Lung (tissue), 17 donors: ENCODE measurements at places on chromosomes 13 and 19.

- H3K4me1 ChIP-seq, result peaks cover 36% of the 10 kb centered on the region
- no peaks in the 10 kb centered on the region for H3K36me3 ChIP-seq
- no peak for DNase-seq
- no peak overlapping the region for H3K27ac ChIP-seq
Observed at GRCh38 chr19:47511681-47512080, 3.2 kb downstream of the NAPA start.

- H3K4me3 ChIP-seq, result no peak overlapping the region
- H3K27ac ChIP-seq, result no peak overlapping the region
- H3K4me1 ChIP-seq, result no peaks in the 10 kb centered on the region
- peak; percentile 57 for DNase-seq
- no peaks in the 10 kb centered on the region for H3K27me3 ChIP-seq
Observed at GRCh38 chr19:28577233-28577632, 635.7 kb downstream of the UQCRFS1 start.

GRCh38 chr13:104553896-104554295 lies 1487.7 kb upstream of the SLC10A2 start:
- H3K27me3 ChIP-seq, result no peaks in the 10 kb centered on the region
- H3K4me1 ChIP-seq, result peaks cover 4% of the 10 kb centered on the region
- no peaks in the 10 kb centered on the region for H3K36me3 ChIP-seq
- H3K4me3 ChIP-seq, result no peak overlapping the region
- no peak overlapping the region for H3K27ac ChIP-seq

DNA sequence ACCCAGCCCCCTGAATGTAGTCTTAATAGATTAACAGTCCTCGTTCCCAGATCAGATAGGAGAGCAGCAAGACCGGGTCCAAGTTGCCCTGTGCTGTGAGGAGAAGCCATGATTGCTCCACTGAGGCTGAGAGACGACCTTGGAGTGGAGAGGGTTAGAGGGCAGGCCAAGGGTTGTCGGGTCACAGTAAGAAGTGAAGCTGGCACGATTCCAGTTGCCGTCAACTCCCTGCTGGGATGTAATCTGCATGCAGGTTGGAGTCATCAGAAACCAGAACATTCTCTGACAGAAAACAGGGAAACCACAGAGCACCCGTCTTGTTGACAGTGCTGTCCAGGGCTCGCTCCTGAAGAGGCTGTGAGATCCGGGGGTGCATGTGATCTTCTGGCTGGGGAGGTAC lies 19.0 kb upstream of the ATP11A start:
- H3K4me3 ChIP-seq, result no peak overlapping the region
- no peak overlapping the region for H3K27ac ChIP-seq
- DNase-seq, result no peak

DNA sequence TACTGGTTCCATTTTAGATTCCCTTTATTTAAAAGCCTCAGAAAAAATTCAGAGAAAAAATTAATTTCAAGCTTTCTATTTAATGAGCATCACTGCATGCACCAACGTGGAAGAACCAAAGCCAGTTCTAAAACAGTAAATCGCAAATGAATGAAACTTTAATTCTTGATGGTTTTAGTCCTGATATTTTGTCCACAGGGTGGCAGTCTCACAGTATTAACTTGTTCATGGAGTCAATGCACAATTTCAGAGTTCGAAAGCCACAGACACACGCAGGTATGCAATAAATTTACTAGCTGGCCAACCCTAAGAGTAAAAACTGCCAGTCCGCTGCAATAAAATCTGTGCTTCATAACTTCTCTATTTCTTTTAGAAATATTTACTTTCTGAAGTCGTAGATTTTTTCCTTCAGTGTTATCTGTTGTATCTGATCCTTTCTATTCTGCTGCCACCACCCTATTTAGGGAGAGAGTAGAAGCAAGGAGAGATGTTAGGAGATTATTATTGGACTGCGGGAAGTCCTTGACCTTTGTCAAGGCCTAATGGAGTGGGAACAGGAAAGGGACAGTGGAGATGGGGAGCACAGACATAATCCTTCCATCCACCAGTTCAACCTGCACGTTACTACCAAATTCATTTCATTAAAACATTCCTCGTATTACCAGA lies 7.0 kb upstream of the WBP4 start:
- H3K36me3 ChIP-seq, result peaks cover 3% of the 10 kb centered on the region
- no peak overlapping the region for H3K4me3 ChIP-seq
- peak; percentile 60 for DNase-seq
- no peak overlapping the region for H3K27ac ChIP-seq
- H3K27me3 ChIP-seq, result no peaks in the 10 kb centered on the region
- H3K4me1 ChIP-seq, result peaks cover 11% of the 10 kb centered on the region

- H3K4me1 ChIP-seq, result no peaks in the 10 kb centered on the region
- no peak overlapping the region for H3K27ac ChIP-seq
- DNase-seq, result no peak
- H3K27me3 ChIP-seq, result no peaks in the 10 kb centered on the region
Observed at GRCh38 chr19:31671411-31672035, 322.3 kb upstream of the TSHZ3 start.

GRCh38 chr13:100566543-100566942 lies 22.0 kb downstream of the GGACT start:
- no peaks in the 10 kb centered on the region for H3K4me1 ChIP-seq
- H3K27me3 ChIP-seq, result no peaks in the 10 kb centered on the region
- DNase-seq, result no peak
- H3K4me3 ChIP-seq, result no peak overlapping the region
- H3K27ac ChIP-seq, result no peak overlapping the region

DNA sequence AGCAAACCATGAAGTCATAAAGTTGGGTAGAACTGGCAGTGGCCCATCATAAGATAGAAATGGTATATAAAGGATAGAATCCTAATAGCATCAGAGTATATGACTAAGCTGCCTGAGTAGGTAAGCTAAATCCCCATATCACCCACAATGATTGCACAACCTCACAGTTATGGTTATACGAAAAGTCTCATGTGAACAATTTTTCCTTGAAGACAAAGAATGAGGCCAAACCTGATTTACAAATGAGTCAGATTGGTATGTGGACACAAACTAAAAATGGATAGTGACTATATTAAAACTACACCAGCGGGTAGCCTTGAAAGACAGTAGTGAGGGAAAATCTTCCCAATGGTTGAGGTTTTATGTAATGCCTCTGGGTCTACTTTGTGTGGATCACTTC lies 40.9 kb upstream of the UFM1 start:
- no peaks in the 10 kb centered on the region for H3K27me3 ChIP-seq
- no peak overlapping the region for H3K4me3 ChIP-seq
- no peak overlapping the region for H3K27ac ChIP-seq
- no peaks in the 10 kb centered on the region for H3K4me1 ChIP-seq

DNA sequence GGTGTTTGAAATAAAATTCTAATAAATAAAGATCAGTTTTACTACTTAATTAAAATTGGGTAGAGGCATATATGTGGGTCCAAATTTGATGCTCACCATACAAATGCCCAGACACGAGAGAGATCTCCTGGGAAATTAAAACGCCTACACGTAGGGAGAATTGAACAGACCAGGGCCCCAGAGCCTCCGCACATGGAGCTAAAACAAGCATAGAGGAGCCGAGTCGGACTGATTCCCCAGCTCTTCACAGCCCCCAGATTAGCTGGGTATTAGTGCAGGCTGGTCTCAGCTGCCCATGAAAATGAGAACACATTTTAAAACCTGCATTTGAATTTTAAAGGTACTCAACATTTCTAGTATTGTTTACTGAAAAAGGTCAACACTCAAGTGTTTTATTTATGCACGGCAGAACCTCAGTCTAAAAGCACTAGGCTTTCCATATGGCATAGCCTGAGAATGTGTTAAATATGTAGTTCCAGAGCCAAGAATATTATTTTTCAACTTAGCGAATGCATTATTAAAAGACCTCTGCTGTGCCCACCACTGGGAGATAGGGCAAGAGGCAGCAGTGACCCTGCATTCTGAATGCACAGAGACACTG lies 344.8 kb downstream of the ENOX1 start:
- no peaks in the 10 kb centered on the region for H3K36me3 ChIP-seq
- H3K4me3 ChIP-seq, result no peak overlapping the region
- H3K27ac ChIP-seq, result no peak overlapping the region
- H3K4me1 ChIP-seq, result peaks cover 6% of the 10 kb centered on the region

GRCh38 chr13:93227280-93227877 lies 772 bp downstream of the GPC6 start:
- no peaks in the 10 kb centered on the region for H3K27me3 ChIP-seq
- DNase-seq, result peak; percentile 77
- no peaks in the 10 kb centered on the region for H3K36me3 ChIP-seq
- H3K4me3 ChIP-seq, result peak overlapping the region; percentile 53
- no peaks in the 10 kb centered on the region for H3K4me1 ChIP-seq

DNA sequence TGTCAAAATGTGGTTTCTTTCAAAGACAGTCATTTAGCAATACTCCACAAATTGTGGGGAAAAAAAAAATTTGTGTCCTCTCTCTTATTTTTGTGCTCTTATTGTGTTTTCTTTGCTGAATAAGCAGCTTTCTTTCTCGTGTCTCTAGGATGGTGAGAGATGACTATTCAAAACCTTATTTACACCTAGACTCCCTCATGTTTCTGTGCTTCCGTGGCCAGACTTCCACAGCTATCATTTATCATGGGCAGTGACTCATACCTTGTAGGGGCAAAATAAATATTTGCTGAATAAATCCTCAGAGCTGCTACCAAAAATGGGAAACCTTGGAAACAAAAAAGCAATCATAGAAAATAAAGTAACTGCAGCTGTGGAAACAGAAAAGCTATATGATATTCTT lies 204.9 kb upstream of the MIR17HG start:
- H3K4me3 ChIP-seq, result no peak overlapping the region
- no peak overlapping the region for H3K27ac ChIP-seq
- H3K4me1 ChIP-seq, result no peaks in the 10 kb centered on the region
- no peak for DNase-seq
- H3K36me3 ChIP-seq, result no peaks in the 10 kb centered on the region

- no peak overlapping the region for H3K27ac ChIP-seq
- no peak for DNase-seq
- no peak overlapping the region for H3K4me3 ChIP-seq
- peaks cover 53% of the 10 kb centered on the region for H3K36me3 ChIP-seq
- no peaks in the 10 kb centered on the region for H3K27me3 ChIP-seq
Observed at GRCh38 chr13:111289251-111289650, 31.2 kb upstream of the TEX29 start.

- no peak overlapping the region for H3K4me3 ChIP-seq
- DNase-seq, result no peak
- no peak overlapping the region for H3K27ac ChIP-seq
Observed at GRCh38 chr13:22372261-22372660, 701.4 kb downstream of the FGF9 start.

DNA sequence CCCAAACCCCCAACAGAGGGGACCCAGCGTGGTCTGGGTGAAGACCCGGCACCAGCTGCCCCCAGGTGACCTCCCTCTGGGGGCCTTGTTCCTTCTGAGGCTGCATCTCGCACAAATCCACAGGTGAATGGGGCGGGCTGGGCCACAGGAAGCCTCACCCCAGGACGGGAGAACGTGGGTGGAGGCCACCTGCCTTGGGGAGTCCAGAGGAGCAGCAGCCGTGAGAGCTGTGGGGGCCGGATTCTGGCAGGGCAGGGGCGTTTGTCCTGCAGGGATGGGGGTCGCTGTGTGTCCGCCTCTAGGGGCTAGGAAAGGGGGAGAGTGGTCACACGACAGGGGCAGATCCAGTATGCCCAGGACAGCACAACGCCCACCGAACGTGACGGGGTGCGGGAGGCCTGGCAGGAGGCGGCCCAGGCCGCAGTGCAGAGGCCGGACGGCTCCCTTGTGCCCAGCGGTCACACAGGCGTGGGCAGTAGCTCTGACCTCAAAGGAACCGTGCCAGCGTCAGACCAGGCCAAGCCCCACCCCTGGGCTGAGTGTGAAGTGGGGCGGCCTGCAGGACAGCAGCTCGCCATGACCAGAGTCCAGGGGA lies 6.7 kb downstream of the POLR2E start:
- H3K36me3 ChIP-seq, result no peaks in the 10 kb centered on the region
- H3K27me3 ChIP-seq, result no peaks in the 10 kb centered on the region

DNA sequence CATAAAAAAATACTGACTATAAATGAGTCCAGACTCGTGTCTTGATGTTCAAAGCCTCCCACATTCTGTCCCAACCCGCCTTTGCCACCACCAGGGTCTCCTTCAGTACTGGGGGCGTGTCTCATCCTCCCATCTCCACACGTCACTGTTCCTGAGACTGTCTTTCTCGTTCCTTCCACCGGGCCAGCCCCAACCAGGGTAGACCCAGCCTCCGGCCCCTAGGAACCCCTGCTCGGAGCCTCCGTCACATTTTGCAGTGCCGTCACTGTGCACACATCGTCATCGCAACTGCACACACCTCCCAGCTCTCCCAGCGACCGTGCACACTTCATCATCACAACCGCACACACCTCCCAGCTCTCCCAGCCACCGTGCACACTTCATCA lies 73.4 kb downstream of the SPACA7 start:
- H3K36me3 ChIP-seq, result no peaks in the 10 kb centered on the region
- H3K27ac ChIP-seq, result no peak overlapping the region
- H3K27me3 ChIP-seq, result no peaks in the 10 kb centered on the region
- DNase-seq, result no peak

- DNase-seq, result no peak
- no peak within 1 kb of the TSS for H3K4me3 ChIP-seq
- peak within 1 kb of the TSS; percentile 71 for H3K27ac ChIP-seq
- H3K27me3 ChIP-seq, result no peaks in the 10 kb centered on the region
- H3K4me1 ChIP-seq, result peaks cover 16% of the 10 kb centered on the region
Observed at GRCh38 chr19:51124729-51125128, at the start of gene SIGLEC9. SIGLEC9 (plus strand) TSS chr19:51124906; CDS start chr19:51124975, 69 bp downstream.

DNA sequence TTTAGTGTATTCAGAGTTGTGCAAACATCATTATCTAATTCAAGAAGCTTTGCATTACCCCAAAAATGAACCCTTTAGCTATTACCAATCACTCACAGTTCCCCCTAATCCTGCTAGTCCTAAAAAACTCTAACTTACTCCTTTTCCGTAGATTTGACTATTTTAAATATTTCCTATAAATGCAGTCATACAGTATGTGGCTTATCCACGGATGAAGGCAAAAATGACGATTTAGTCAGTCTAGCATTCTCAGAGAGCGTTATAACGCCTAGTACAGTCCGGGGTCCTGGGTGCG lies 587 bp upstream of the ZNF383 start:
- peaks cover 5% of the 10 kb centered on the region for H3K36me3 ChIP-seq
- no peaks in the 10 kb centered on the region for H3K27me3 ChIP-seq
- DNase-seq, result no peak
- peak overlapping the region; percentile 95 for H3K27ac ChIP-seq
- peak overlapping the region; percentile 95 for H3K4me3 ChIP-seq

GRCh38 chr19:4279530-4280422 lies 710 bp downstream of the SHD start:
- DNase-seq, result no peak
- H3K27me3 ChIP-seq, result peaks cover 22% of the 10 kb centered on the region
- no peak overlapping the region for H3K4me3 ChIP-seq
- H3K27ac ChIP-seq, result no peak overlapping the region
- H3K4me1 ChIP-seq, result peaks cover 3% of the 10 kb centered on the region
